Activated CD4-positive, alpha-beta T cell treated with anti-CD3 and anti-CD28 coated beads, Interleukin-2, amount 10 ng/mL, durations not matched to agents 7 days and 5 days (primary cell): ENCODE measurements at places on chromosomes 4 and X. TPM values are rescaled to one million over a fixed set of nuclear protein-coding genes. Genes with fewer than 3 reads are reported as not detected.

MEPE gene
- total RNA-seq: not detected

PF4V1 gene
- not detected for total RNA-seq

DNA sequence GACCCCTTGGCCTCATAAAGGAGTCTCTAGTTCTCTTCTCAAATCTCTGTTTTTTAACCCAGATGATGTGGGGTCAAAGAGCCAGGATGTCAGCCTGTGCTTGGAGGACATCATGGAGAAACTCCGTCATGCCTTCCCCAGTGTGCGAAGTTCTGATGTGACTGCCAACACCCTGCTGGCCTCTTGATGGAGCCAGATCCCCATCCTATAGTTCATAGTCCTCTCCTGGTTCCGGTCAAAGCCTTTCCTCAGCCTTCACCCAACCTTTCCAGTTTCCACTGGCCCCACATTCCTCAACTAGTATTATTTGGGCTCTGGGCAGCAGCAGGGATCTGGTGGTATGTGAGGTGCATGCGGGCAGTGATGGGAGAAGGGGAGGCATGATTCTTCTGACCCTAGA lies 30.7 kb downstream of the TAF7L start:
- DNase-seq: no peak

DNA sequence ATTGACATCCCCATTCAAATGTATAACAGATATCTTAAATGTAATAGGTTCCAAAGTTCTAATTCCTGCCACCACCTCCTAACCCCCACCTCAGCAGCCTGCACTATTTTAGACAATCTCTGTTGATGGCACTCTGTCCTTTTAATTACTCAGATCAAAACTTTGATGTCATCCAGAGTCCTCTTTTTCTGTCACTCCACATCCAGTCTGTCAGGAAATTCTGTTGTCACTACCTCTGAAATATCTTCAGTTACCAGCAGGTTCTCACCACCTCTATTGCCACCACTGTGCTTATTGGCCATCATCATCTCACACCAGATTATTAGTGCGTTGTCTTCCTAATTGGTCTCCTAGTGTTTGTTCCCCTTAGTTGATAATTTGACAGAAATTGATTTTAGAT lies 76.2 kb downstream of the PTPN13 start:
- no peak for DNase-seq

DNA sequence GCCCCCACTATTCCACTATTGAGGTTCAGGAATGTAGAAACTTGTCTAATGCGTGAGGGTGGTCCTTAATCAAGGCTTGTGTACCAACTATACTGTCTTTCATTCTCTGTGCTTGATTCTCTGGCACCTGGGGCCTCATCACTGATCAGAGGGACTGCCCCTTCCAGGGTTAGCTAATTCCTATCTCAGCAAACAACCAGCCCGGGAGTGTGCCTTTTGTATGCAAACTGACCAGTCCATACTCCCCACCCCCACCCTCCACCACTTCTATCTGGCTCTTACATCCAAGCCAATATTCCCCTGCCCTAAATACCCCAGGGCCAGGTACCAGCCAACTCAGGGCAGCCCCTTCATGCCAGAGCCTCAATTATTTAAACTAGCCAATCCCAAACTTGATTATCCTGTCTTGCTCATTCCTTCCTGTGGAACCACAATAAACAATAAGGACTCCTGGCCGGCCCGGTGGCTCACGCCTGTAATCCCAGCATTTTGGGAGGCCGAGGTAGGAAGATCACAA lies 59.3 kb downstream of the FTHL17 start:
- DNase-seq: no peak

- no peak for DNase-seq
These were observed 9.8 kb downstream of the MAGED2 start for GRCh38 chrX:54817220-54817820.

DNA sequence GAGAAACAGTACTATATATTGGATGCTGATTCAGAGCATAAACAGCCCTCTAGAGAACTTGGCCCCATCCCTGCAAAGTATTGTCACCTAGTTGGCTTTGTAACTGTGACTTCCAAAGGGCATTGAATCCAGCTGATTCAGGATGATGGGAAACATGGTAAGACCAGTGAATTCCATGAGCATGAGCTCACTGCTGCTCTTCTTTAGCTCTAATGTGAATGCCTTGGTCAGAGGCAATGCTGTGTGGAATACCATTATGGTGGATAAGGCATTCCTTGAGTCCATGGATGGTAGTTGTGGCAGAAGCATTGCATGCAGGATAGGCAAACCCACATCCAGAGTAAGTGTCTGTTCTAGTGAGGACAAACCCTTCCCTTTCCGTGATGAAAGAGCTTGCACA lies 365.6 kb upstream of the EDA2R start:
- no peak for DNase-seq
